ENCODE measurements at places on chromosomes 11 and 22. TPM values are rescaled to one million over a fixed set of nuclear protein-coding genes. Genes with fewer than 3 reads are reported as not detected.

- DNase-seq = no peak
Observed at GRCh38 chr11:14304601-14305000, 54.4 kb downstream of the RRAS2 start.

DNA sequence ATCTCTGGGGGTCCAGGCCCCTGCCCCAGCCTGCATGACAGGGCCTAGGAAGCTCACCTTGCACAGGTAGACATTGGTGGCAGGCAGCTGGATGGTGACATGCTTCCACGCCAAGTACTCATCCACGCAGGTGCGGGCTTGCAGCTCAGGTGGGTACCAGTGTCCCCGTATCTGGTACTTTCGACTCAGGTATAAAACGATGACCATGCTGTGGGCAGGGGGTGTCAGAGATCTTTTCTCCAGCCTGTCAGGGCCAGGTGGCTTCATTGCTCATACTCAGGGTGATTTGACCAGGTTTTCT, 1.6 kb upstream of the GSTT4 start:
- DNase-seq = no peak

DNA sequence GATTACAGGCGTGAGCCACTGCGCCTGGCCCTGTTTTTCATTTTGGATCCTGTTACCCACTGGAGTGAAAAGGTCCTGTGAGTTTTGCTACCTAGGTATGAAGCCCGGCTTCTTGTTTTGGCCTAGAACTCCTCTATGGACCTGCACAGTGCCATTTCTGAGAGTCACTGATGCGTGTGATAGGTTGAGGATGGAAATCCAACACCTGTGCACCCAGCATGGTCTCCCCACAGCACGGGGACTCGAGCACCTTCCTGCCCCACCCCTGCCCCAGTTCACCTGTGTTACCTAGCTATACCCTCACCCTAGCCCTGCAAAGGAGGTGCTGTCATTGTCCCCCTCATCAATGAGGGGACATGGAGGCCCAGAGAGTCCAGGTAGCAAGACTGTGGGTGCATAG, 5.1 kb downstream of the FBLN1 start:
- DNase-seq = no peak

- DNase-seq = no peak
Observed at GRCh38 chr11:86803136-86804045, 3.0 kb downstream of the PRSS23 start.

- DNase-seq = no peak
Observed at GRCh38 chr11:71426413-71426812, 21.8 kb downstream of the DHCR7 start.

Gene ZC3H7B
- total RNA-seq = 30.0 TPM

Gene CNGA4
- 0.10 TPM for total RNA-seq

Gene OR10A2
- total RNA-seq = not detected

Gene SCUBE1
- not detected for total RNA-seq

Gene MISFA
- total RNA-seq = 0.67 TPM

Gene ST14
- total RNA-seq = not detected

Data from activated naive CD4-positive, alpha-beta T cell treated with anti-CD3 and anti-CD28 coated beads for 36 hours (primary cell).